Daoy (cell line): ENCODE measurements at places on chromosomes 11 and 22.

DNA sequence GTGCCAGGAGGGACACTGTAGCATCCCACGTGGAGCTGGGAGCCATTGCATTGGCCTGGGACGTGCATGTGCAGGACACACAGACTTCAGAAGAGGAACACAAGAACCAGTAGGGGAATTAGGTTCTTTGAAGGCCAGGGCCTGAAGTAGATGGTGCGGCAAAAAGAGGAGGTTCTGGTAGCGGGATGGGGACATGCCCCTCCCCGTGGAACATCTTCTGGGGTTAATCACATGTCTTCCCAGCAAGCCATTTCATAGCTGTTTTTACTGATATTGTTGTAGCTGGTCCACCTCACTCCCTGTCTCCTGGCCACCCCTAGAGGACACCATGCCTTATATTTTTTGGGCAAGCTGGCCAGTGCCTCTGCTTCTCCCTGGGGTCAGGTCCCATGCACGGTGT, 74.3 kb downstream of the SCN3B start:
- DNase-seq, result no peak

GRCh38 chr22:36528341-36528740, 625 bp downstream of the EIF3D start:
- DNase-seq, result no peak

- DNase-seq, result no peak
Measured at GRCh38 chr11:132848336-132848735, 684.0 kb downstream of the OPCML start.

DNA sequence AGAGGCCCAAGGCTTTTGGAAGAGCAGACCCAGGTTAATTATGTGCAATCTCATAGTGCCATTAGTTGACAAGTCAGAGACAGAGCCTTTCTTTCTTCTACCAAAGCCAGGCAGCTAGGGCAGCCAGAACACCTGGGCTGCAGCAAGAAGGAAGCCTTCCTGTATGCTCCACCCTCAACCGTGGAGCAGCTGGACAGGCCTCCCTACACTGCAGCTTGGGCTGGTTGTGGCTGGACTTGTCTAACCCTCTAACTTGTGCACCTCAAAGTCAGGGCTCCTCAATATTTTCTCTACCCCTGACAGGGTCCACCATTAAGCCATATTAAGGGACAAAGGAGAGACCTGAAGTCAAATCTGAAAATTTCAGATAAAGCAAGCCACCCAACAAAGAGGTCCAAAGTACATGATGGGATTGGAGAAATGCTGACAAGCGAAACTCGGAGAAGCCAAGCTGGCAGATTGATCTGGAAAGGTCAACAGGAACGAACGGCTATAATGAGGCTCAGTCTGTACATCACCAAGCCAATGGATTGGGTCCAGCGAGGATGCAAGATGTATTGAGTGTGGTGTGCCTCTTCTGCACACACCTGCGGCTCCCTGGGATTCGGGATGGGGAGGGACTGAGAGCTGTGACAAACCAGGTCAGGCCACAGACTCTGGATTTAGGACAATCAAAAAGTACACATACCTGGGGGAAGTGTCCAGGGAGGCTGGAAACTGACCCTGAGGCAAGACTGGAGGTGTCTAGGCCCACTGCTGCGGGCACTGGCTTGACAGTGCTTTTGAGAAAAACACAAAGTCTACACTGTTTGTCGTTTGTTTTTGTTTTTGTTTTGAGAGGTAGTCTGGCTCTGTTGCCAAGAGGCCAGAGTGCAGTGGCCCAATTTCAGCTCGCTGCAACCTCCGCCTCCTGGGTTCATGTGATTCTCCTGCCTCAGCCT, 11.7 kb upstream of the SLC43A3 start:
- DNase-seq, result no peak

GRCh38 chr22:24518771-24519485, 23.8 kb downstream of the UPB1 start:
- DNase-seq, result no peak

DNA sequence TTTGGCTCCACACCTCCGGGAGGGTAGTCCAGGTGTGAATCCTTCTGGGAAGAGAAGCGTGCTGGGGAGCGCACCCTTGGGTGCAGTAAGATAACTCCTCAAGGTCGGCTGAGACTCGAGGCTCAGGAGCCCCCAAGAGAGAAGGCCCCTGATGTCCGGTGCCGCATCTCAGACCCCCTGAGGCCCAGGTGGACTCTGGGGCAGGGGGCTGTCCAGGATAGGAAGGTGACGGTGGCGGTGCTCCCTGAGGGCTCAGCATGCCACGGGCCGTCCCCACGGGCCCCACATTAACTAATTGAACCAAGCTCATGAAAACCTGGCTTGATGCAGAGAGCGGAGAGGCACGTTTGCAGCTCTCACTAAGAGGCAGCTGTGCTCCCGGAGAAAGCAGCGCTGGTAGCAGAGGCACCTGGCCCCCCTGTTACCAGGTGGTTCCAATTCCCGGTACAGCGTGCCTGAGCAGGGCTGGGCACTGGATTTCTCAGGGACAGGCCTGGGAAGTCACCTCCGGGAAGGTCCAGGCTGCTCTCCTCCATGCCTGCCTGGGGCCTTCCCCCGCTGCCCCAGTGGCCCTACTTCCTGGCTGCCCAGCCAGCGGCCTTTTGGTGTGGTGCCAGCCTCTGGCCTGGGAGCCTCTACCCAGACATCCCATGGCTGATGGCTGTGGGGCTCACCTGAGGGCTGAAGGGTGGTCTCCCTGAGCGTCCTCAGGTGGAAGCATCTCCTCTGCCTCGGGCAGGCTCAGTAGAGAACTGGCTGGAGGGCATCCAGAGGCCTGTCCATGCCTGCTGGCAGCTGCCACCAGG, 1.1 kb downstream of the KCNQ1 start:
- DNase-seq, result no peak

- DNase-seq, result no peak
Measured at GRCh38 chr11:17036666-17037658, 22.7 kb upstream of the PLEKHA7 start.

DNA sequence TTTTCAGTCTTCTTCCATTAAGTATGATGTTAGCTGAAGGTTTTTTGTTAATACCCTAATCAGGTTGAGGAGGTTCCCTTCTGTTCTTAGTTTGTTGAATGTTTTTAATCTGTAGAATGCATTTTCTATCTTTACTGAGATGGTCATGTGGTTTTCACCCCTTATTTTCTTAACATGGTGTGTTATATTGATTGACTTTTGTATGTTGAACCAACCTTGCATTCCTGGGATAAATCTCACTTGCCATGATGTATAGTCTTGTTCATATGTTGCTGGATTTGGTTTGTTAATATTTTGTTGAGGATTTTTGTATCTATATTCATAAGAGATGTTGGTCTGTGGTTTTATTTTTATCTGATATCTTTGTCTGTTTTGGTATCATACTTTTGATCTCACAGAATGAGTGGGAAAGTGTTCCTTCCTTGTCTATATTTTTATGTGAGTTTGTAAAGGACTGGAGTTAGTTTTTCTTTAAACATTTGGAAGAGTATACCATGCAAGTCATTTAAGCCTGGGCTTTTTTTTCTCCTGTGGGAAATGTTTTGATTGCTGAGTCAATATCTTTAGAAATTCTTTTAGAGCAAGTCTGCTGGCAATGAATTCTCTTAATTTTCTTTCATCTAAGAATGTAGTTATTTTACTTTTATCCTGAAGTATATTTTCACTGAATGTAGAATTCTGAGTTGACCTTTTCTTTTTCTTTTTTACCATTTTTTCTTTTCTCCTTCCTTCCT, 5.5 kb upstream of the P4HA3 start:
- DNase-seq, result no peak

DNA sequence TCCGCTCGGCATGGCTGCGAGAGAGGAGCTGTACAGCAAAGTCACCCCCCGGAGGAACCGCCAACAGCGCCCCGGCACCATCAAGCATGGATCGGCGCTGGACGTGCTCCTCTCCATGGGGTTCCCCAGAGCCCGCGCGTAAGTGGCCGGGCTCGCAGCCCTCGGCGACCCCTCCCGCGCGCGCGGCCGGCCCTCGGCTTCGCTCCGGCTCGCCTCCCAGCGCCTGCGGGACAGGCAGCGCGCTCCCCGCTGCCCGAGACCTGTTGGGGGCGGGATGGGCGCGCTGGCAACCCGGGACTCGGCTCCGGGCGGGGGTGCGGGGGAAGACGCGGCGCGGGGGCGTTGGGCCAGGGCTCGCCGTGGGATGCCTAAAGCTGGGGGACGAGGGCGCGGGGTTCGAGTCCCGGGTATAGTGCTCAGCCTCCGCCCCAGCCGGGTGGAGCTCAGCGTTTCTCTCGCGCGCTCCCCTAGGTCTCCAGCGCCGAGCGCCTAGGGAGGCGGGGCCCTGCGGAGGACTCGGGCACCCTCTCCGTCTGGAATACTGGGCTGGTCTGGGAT, 630 bp downstream of the UBASH3B start:
- no peak for DNase-seq

DNA sequence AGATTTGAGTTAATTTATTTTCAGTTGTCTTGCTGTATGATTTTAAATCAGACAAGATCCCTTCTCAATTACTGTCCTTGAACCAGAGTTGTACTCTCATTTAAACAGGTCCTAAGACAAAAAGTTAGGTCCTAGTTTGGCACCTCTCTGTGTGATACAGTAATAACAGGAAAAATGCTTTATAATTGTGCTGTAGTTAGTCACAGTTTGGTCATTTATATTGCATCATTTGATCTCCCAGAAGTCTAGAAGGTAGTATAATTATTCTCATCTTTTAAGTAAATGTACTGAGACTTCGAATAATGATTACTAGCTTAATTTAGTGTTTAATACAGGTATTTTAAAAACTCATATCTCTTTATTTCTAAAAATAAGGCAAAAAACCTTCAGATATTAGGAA, 18.1 kb upstream of the LUZP2 start:
- no peak for DNase-seq

GRCh38 chr11:43895601-43896000, 15.0 kb downstream of the ALKBH3 start:
- no peak for DNase-seq

GRCh38 chr11:13761250-13761649, 92.8 kb downstream of the FAR1 start:
- DNase-seq, result no peak

GRCh38 chr11:126602349-126602940, 247.0 kb downstream of the ST3GAL4 start:
- DNase-seq, result no peak

- peak; percentile 66 for DNase-seq
Measured at GRCh38 chr22:28799606-28800307, 612 bp downstream of the XBP1 start.

DNA sequence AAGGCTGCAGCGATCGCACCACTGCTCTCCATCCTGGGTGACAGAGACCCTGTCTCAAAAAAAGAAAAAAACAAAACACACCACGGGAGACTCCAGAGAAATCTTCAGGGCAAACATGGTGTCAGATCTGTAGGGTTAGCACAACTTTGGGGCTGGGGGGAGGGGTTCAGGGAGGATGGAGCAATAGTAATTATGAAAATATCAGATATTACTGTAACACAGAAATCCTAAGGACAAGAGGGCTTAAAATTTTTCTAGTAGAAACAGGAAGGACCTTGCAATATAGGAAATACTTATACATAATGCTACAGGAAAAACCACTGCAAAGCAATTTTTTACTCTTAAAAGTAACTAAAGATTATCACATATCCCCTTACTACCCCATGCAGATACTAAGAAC, 13.8 kb downstream of the EIF4ENIF1 start:
- DNase-seq, result no peak

- DNase-seq, result peak; percentile 94
Measured at GRCh38 chr22:18032455-18033101, 8.2 kb upstream of the MICAL3 start.

DNA sequence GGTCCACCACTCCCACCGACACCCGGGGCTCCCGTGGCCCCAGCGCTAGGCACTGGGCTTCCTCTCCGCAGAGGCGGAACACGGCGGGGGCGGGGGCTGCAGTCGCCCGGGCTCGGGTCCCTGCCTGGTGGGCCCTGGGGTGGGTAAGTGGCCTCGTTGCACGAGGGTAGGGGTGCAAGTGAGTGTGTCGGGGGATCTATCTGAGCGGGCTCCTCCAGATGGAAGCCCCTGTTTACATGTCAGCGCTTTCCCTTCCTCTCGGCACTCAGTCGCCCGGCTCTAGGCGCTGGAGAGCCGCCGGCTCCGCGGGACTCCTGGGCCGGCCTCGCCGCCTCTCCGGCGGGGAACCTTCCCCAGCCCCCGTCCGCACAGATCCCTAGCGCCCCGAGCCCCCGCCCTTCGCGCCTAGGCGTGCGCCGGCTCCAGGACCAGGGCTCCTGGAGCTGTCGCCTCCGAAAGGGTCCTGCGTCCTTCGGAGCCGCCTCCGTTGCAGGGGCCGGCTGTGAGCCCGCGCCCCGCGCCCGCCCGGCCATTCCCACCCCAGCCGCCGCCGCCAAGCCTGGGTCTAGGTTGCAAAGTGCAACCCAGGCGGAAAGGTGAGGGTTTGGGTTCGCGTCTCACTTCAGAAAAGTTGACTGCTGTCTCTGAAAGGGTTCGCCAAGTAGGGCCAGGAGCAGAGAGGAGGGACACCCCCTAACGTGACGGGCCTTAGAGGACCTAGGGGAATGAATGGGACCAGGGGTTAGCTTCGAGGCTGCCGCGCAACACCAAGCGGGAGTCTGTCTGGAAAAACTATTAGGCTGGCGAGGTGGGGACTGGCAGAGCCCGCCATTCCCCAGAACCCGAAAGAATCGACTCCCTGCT, 978 bp downstream of the FLI1 start:
- DNase-seq, result peak; percentile 43

DNA sequence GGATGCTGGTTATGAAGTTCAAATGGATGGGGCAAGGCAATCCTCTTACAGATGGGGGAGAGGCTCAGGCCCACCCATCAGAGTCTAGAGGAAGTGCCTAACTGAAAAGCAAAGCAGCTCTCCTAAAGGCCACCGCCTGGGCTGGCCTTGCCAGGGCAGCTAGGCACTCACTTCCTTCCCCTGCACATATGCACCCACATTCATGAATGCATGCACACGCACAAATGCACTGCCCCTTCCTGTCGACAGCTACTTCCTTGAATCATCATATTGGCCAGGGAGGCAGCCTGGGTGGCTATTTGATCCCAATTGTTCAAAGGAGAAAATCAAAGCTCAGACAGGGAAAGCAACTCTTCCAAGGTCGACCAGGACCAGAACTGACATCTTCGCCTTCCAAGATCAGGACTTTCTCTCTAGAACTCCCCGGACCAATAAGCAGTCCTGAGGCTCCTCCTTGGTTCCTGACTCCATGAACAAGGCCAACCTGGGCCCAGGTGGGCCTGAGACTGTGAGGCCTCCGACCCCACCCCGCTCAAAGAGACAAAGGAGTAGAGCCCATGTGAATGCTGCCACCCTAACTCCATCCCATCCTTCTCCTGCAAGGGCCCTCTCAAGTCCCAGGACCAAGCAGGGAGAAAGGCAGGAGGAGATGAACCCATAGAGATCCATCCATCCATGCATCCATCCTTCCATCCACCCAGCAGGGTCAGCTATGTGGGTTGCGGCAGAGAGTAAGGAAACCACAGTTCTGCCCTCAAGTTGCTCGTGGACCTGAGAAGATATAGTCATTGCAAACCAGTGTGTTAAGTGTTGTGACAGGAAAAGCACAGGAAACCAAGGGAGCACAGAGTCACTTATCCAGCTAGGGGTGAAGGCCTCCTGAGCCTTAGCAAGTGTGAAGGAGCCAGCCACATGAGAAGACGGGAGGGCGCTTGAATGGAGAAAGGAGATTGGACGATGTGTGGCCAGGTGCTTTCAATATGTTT, 35.4 kb upstream of the LMO1 start:
- DNase-seq, result no peak

GRCh38 chr11:119460582-119460981, 37.6 kb upstream of the THY1 start:
- peak; percentile 81 for DNase-seq

GRCh38 chr11:74462631-74463030, 4.7 kb downstream of the KCNE3 start:
- DNase-seq, result no peak

GRCh38 chr11:73295241-73295995, 12.7 kb upstream of the ARHGEF17 start:
- peak; percentile 83 for DNase-seq
